ENCODE measurements at places on chromosomes 6 and 20.

GRCh38 chr6:156992020-156992804, 215.0 kb downstream of the ARID1B start:
- DNase-seq = no peak

- DNase-seq = no peak
Measured at GRCh38 chr20:1632178-1632577, 12.4 kb upstream of the SIRPB1 start.

GRCh38 chr20:32189691-32190615, 17.6 kb downstream of the PLAGL2 start:
- no peak for DNase-seq

DNA sequence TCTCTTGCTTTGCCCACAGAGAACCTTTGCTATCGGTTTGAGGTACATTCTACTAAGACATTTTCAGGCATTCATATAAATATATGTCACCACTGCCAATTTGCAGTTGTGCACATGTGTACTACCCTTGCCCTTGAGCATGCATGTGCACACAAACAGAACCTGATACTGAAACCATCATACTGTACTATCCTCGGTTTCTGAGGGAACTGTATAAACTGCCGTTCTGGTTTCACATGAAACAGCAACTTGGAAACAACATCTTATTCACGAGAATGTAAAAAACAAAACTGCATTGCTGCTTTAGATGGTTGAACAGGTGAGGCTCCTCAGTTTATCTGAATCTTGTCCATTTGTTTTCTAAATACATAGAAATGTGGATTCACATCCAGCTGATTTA, 151.2 kb upstream of the TMEM170B start:
- no peak for DNase-seq

DNA sequence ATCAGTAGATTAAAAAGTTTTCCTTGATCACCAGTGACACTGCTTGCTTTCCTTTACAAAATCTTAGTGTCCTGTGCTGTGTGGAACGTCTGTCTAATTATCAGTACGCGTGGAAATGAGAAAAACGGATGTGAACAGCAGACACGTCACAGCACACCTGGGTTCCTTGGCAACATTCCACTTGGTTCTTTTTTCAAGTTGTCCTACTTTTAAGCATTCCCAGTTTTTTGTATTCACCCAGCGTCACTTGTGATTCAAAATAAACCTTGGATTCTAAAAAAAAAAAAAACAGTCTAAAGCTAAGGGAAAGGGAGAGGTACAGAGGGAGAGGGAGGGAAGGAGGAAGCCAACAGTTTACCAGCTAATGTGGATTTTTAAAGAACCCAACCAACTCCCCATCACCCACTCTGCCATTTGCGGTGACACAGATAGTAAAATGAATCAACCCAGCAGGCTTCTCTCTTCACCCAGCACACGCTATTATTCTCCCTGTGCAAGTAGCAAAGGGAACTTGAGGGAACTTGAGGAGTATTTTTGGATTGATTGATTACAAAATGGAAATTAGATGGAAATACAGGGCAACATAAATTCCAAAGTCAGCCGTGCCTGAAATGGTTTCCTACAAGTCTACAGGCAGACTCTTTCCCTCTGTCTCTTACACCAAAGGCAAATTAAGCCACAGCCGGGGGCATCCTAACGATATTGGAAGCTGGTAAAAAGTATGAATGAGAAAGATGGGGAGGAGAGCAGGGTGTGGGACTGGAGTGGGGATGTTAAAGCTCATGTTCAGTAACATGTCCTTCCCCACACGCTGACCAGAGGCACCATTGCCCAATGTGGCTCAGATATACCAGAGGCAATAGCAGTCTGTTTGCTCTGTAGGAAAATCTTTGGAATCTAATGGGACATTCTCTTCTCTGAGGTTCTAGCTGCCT, 129.8 kb downstream of the SASH1 start:
- no peak for DNase-seq

GRCh38 chr20:59421089-59421488, 120.7 kb downstream of the EDN3 start:
- no peak for DNase-seq

- DNase-seq = no peak
Measured at GRCh38 chr6:131982740-131983259, 31.6 kb upstream of the CCN2 start.

DNA sequence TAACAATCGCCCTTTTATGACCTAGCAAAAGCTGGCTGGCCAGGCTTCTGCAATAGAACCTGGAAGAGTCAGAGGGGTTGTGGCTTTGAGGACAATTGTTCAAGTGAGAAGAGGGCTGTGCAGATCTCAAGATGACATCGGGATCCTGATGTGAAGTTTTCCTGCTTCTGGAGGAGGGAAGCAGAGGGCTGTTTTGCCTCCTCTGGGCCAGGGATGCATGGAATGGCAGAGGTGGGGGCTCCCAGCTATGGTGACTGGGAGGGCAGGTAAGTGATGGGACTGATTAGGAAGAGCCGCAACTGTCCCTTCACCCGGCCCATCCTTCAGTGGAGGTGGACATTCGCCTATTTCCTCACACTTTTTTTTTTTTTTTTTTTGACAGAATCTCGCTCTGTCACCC, 43.4 kb upstream of the BLCAP start:
- no peak for DNase-seq

DNA sequence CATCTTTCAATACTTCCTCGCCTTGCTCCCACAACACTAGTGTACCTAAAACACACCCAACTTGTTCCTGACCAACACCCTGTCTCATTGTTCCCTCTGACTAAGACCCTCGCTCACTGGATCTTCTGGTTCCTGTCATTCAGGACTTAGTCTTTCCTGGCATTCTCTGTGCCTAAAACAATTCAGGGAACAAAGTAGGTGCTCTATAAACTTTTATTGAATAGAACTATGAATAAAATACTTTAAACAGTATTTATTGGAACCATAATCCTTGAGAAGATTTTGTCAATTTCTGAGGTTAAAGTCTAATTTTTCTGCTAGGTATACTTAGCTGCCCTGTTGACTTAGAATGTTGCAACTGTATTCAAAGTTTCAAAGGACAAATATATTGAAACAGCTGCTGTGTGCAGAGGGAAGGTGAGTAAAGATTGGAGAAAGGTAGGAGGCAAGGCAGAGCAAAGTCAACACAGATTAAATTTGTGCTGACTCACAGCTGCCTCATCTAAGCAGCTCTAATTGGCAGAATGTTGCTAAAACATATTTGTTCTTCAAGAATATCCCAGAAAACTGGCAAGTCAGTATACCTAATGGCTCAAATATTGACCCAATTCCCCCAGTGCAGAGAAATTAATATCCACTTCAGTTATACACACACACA, 37.6 kb downstream of the GSTA2 start:
- DNase-seq = peak; percentile 49

DNA sequence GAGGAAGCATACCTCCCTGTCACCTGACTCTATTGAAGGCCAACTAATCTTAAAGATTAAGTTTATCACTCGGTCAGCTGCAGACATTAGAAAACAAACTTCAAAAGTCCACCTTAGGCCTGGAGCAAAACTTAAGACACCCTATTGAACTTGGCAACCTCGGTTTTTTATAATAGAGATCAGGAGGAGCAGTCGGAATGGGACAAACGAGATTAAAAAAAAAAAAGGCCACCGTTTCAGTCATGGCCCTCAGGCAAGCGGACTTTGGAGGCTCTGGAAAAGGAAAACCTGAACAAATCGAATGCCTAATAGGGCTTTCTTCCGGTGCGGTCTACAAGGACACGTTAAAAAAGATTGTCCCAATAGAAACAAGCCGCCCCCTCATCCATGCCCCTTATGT, 7.2 kb upstream of the PRR18 start:
- no peak for DNase-seq

GRCh38 chr6:101203664-101204063, 189.8 kb upstream of the GRIK2 start:
- DNase-seq = no peak

- no peak for DNase-seq
Measured at GRCh38 chr6:116568821-116569755, 2.2 kb upstream of the RWDD1 start.

DNA sequence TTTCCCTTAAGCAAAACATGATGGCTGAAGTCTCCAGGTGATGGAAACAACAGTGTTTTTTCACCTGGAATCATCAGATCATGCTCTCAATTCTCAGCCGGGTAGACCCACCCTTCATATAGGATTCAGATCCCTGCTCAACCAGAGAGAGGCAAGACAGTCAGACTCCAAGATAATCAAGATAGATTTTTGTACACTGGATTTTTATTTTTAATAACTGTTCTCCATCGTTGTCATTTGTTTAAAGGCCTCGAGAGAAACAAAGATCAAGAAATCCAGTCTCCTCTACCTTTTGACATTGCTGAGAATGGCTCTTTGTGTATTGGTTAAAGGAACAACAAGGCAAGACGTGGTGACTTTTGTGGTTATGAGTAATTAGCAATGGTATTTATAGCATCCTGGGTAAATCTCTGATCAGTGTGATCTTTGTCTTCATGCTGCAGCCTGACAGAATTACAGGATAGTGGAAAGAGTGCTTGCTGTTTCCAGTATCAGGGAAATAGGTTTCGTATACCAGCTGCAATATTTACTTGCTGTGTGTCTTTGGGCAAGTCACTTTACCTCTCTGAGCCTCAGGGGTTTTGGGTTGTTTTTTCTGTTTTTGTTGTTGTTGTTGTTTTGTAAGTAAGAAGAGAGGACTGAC, 29.9 kb downstream of the ID4 start:
- DNase-seq = peak; percentile 65

- no peak for DNase-seq
Measured at GRCh38 chr20:13147971-13148370, 73.1 kb upstream of the ISM1 start.

DNA sequence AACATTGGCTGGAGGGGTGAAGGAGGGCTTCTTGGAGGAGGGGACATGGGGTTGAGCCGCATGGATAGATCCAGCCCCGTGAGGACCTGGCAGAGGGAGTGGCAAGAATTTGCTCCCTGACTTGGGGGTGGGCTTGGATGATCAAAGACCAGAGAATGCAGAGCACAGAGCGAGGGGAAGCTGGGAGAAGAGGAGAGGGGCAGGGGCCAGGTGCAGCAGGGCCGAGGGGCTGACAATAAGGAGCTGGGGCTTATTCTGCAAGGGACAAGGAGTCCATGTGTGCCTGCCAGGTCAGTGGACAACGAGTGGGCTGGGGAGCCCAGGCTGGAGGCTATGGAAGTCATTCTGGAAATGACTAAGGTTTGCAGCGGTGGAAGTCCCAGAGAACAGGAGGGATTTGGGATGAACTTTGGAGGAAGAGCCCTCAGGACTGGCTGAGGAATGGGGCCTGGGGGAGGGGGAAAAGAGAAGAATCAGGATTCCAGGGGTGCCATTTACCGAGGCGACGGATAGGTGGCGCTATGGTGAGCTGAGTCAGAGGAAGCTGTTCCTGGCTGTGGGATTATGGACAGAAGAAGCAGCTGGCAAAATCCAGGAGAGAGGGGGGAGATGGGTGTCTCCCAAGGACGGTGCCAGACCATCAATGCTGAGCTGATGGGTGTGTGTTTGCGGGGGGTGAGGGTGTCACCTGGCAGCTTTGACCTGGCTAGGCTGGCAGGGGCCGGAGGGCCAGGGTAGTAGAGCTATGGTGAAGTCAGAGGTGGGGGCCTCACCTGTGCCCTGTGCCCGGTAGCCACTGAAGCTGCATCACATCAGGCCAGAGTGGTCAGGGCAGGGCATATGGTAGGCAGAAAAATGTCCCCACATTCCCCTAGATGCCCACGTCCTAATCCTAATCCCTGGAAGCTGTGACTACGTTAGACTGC, 7.8 kb downstream of the KCNG1 start:
- peak; percentile 91 for DNase-seq

DNA sequence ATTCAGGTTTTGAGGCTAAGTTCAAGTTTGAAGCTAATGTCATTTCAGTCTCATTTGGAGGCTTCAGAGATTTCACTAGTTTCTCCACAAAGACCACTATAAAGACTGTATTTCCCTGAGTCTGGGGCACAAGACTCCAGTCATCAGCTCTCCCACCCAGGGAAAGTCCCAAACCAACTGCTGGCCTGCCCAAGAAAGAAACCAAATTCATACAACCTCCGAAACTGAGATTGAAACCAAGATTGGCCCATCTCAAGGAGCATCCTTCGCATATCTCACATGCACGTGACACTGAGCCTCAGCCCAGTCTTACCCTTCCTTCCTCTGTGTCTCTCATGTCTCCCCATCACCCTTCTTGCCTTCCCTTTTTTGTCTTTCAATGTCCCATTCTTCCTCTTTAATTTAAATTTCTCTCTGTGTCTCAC, 3.5 kb upstream of the LTA start:
- no peak for DNase-seq

DNA sequence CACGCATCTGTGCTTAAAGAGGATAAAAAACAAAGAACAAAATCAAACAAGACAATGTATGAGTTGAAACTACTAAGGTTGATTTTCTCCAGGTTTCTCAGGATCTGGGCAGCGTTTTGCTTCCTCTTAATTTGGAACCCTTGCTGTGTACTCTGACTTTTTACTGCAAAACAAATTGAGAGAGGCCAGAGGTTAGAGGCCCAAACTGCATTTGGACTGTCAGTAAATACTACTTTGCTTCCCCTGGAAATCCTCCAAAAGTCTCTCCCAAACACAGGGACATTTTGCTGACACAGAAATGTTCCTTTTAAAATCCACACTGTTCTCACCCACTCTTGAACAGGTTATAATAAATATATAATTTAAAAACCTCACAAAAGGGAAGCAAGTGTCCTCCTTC, 1.1 kb downstream of the ARG1 start:
- no peak for DNase-seq

- DNase-seq = peak; percentile 74
Measured at GRCh38 chr6:28225056-28225834, at the start of gene ZSCAN9. Gene ZSCAN9 (plus strand): TSS chr6:28225275. CDS start chr6:28227085, 1,810 bp downstream.

GRCh38 chr20:58661598-58662473, 10.8 kb downstream of the STX16 start:
- no peak for DNase-seq

DNA sequence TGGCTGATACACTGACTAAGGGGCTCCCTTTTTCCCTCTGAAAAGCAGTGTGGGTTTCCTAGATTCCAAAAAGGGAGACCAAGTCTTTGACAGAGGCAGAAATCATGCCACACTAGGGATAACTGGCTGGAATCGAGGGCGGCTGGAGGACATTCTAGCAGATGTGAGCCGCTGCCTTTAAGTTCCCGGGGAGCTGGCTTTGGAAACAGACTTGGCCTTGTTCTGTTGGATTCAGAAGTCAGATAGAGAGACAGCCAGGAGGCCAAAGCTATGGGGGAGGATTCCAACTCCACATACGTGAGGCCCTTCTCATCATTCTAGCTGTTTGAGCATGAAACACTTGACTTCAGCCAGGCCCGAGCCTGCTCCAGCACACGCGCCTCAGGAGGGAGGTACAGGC, 109.9 kb upstream of the FOXC1 start:
- no peak for DNase-seq

DNA sequence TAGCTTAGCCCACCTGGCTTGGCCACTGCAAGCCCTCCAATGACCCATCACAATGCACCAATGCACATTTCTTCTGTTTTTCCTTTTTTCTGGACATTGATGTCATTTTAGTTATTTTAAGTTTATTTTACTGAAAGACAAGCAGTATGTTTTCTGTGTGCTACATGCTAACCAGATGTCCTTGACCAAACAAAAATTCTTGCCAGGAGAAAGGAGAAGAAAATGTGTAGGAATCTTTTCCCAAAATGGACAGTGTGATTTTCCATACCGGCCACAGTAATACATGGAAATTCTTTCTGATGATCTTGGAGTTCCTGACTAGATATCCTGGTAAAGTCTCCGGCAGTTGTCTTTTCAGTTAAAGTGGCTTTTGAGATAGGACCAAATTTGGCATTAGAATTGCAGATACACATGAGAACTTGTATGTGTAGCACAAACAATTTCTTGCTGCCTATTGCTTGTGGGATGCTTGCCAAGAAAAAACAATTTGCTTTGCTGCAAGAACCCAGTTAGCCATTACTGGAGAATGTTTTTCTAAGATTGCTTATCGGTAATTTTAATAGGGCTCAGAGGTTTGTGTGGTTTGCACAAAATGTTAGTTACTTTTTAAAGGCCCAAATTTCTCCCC, 696.5 kb upstream of the CITED2 start:
- DNase-seq = no peak

Data from RWPE1 (cell line).